IPS DF 19.7 (cell line): ENCODE measurements at places on chromosomes 6 and 20.

DNA sequence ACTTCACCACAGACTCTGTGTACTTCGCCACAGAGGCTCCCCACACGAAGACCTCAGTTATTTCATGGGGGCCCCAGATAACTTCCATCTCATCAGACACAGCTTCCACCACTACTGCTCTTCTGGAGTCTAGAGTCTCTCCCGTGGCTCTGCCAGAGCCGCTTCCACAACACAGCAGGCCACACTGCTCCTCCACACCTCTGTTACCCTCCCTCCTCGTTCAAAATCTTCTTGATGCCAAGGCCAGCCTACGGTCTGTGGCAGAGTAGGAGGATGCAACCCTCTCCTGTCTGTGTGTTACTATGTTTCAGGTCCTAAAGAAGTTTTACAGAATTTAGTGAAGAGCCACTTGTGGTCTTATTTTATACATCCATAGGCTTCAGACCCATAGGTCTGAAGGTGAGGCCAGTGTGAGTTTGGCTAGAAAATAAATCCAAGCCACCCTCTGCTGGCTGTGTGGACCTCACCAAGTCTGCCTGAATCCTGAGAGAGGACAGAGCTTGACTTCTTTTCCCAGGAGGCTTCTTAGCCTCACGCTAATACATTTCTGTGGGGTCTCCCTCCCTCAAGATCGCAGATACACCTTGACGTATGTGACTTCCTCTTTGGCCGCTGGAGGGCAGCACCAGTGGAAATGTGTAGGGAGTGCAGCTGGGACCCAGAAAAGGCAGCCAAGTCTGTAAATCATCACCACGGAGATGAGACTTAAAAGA, 197.7 kb downstream of the FAXC start:
- DNase-seq, result peak; percentile 23

DNA sequence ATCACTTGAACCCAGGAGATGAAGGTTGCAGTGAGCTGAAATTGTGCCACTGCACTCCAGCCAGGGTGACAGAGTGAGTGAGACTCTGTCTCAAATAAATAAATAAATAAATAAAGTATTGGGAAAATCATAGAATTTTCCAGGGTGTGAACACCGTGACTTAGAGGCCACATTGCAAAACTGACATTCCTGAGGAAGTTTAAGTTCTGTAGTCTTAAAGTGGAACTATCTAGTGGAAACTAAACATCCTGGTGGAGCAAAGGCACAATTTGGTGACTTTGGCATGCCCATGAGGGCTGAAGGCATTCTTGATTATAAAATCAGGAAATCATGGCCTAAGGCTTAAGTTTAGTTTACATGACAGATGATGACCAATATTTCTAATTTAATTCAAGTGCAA, 32.7 kb upstream of the MCM3 start:
- no peak for DNase-seq

DNA sequence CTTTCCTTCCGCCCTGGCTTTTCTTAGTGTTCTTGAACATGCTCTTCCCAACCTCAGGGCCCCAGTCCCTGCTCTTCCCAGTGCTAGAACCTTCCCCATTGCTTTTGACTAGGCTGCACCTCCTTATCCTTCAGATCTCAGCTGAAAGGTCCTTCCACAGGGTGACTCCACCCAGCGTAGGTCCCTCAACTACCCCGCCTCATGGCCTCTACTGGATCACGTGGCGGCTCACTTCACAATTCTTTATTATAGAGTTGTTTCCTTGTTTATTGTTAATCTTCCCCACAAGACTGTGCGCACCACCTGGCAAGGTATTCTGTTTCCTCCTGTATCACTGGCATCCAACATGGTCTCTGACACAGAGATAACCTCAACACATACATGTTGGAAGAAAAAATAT, 31.2 kb downstream of the TTLL9 start:
- no peak for DNase-seq

DNA sequence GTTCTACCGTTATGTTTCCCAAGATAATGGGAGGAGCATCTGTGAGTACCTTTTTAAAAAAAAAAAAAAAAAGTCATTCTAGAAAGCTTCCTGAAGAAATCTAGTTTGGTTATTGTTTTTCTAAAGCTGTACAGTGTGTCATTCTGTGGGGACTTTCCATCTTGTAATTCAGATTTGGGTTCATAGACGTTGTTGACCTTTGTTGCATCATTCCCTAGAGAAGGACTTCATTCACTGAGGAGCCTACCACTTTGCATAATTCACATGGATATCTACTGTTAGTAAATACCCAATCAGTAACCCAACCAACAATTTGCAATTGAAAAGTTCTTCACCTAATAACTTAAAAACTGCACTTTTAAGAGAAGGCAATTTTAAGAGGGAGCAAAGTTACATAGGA, 60.1 kb downstream of the RPP40 start:
- no peak for DNase-seq

- DNase-seq, result no peak
These were observed 158.3 kb upstream of the CST7 start for GRCh38 chr20:24790746-24791283.

DNA sequence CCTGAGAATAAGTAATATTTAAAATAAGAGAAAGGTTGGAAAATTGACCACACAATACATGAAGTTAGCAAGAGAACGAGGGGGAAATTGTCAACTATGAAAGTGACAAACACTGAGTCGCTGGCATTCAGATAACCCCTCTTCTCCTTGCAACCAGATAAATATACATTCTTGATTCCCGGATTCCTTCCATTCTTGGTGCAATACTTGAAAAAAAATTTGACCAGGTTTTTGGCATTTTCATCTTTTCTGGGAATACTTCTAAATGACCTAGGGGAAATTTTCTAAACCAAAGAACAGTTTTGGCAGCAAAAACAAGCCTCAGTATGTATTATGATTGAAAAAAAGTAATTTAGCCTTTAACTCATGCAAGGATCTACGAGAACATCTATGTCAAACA, 164.0 kb downstream of the PDE7B start:
- DNase-seq, result no peak

DNA sequence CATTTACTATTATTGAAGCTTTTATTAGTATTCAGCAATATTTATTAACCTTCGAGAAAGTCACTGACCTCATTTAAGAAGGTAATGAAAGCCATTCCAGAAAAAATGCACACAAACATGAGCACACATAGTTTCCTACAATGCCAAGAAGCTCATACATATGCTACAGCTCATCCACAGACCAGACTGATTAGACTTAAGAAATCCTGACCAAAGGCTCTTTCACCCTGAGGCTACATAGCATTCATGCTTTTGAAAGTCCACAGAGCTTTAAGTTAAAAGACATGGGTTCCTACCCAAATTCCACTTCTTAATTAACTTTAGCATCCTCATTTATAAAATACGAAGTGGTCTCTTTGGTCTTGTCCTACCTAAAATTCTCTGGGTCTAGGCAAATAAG, 430.4 kb downstream of the TBC1D32 start:
- DNase-seq, result no peak

- no peak for DNase-seq
These were observed 60.5 kb downstream of the GJA10 start for GRCh38 chr6:89954721-89955148.

GRCh38 chr6:13572240-13572639, 2.2 kb upstream of the SIRT5 start:
- no peak for DNase-seq

- no peak for DNase-seq
These were observed 14.3 kb upstream of the PIM1 start for GRCh38 chr6:37155394-37156312.

GRCh38 chr20:38138086-38138778, 26.8 kb downstream of the TGM2 start:
- DNase-seq, result no peak

DNA sequence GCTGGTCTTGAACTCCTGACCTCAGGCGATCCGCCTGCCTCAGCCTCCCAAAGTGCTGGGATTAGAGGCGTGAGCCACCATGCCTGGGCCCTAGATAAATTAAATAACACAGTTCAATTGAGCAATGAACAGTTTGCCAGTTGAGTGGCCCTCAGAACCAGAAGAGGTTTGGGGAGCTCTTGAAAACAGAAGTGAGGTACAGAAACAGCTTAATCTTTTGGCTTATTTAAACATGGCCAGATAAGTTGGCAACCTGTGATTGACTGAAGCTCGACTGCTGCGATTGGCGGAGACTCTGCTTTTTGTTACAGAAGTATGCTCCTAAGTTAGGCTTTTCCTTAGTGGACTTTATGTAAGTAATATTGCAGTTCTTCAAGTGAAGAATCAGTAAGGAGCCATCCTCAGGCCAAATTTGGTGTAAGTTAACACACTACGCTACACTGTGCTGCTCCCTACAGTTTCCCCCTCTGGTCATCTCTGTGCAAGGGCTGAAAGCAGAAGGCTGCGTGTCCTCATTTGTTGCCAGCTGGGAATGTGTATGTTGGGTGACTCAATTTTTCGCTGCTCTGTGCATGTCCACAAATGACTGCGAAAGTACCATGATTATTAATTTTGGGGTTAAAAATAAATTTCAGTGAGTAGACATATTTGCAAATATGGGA, 9.8 kb downstream of the XRN2 start:
- DNase-seq, result no peak

GRCh38 chr6:151338651-151339200, 52.6 kb downstream of the ZBTB2 start:
- DNase-seq, result no peak

- DNase-seq, result no peak
These were observed 49.0 kb upstream of the ANKEF1 start for GRCh38 chr20:9985773-9986172.

- no peak for DNase-seq
These were observed 226.6 kb downstream of the ALDH8A1 start for GRCh38 chr6:134723081-134723871.

- DNase-seq, result no peak
These were observed 163.6 kb downstream of the LY86 start for GRCh38 chr6:6752129-6752528.

DNA sequence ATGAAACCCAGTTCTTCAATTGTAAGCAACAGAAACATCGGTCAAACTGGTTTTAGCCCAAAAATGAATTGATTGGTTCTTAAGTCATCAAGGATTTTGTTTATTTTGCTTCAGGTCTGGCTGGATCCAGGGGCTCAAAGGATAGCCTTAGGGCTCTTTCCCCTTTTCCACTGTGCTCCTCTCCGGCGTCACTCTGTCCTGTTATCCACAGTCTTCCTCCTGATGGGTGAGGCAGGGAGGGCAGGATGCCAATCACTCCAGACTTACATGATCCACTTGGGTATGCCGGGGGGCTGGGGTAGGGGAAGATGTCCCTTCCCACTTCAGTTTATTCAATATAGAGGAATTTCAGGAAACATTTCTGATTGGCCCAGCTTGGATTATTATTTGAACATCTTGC, 40.0 kb downstream of the PLAGL2 start:
- DNase-seq, result no peak

GRCh38 chr6:13217206-13217905, 111.0 kb downstream of the TBC1D7 start:
- no peak for DNase-seq

DNA sequence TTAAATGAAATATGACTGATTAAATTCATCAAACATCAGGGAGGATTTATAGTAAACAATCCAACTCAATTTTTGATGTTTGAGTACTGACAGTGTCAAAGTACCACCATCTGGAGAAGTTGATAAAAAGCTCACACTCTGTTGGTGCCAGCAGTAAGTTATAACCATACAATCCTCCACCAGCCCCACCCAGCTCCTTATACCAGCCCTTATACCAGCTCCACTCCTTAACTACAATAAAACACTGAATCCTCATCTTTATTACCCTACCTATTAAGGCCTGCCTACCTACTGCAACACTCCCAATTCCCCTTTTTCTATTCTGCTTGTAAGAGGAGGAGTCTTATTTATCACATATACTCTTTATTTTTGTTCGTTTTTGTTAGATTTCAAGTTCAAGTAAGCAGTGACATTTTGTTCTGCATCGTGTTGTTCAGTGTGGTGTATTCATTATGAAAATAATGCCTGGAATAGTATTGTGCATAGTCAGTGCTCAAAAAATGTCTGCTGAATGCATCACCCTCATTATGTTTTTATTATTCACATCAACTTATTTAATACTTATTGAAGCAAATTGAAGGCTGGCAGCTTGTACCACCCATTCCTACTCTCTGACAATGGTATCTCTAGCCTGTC, 954.7 kb upstream of the ADGRB3 start:
- no peak for DNase-seq

DNA sequence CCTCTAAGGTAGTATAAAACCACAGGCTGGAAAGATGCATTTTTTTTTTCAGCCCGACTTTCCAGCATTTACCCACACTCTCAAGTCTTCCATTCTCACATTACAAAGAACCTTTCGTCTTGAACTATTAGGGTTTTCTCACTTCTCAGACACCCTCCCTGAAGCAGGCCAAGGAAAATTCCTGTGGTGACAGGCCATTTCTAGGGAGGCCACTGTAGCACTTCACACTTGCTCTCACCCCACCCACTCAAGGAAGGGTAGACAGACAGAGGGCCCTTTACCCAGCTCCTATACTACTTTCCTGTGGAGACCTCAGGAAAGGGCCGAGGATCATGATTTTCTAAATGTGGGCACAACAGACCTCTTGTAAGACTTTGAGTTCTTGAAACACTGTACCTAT, 27.7 kb downstream of the KCNS1 start:
- DNase-seq, result no peak

DNA sequence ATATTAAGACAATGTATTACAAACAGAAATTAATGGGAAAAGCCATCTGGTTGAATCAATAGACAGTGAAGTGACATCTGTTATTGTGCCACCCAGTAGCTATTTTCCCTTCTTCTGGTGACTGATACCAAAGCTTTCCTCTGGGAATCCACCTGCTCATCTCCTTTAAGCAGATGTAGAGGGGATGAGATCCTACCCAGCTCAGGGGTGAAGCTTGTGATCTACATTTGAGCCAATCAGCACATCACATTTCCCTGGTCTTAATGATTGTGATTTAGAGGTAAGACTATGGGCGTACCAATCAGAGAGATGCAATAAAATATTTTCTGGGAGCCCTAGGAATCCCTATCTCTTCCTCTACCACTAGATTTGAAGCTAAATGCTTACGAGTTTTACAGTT, 782.9 kb downstream of the PTPRT start:
- DNase-seq, result no peak

GRCh38 chr6:24926192-24926591, 9.6 kb downstream of the RIPOR2 start:
- DNase-seq, result no peak

DNA sequence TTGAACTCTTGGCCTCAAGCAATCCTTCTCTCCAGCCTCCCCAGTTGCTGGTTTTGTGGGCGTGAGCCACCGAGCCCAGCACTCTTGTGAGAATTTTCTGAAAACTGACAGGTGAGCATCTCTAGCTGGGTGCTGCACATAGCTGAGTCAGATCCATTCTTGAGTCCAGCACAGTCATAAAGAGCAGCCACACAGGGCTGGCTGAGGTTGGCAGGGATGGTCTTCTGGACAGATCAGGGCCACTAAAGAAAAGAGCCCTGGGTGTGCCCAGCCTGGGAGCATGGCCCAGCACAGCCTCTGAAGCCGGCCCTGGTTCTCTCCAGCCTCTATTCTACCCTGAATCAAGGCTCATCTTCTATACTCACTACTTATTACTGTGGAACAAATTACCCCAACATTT, 11.5 kb downstream of the DLGAP4 start:
- DNase-seq, result no peak

- no peak for DNase-seq
These were observed 467.5 kb downstream of the PRKN start for GRCh38 chr6:162260027-162260426.

GRCh38 chr20:32204205-32205109, 3.1 kb downstream of the PLAGL2 start:
- no peak for DNase-seq

- DNase-seq, result no peak
These were observed 32.1 kb downstream of the FAM83B start for GRCh38 chr6:54878718-54879117.

- no peak for DNase-seq
These were observed 89.1 kb downstream of the GRIK2 start for GRCh38 chr6:101482606-101483005.

GRCh38 chr6:33777398-33778388, 11.2 kb downstream of the LEMD2 start:
- no peak for DNase-seq
